Choroid plexus epithelial cell (primary cell): ENCODE measurements at places on chromosomes 7 and 10.

- no peak for DNase-seq
Observed at GRCh38 chr10:6045314-6045848, 16.8 kb downstream of the IL2RA start.

DNA sequence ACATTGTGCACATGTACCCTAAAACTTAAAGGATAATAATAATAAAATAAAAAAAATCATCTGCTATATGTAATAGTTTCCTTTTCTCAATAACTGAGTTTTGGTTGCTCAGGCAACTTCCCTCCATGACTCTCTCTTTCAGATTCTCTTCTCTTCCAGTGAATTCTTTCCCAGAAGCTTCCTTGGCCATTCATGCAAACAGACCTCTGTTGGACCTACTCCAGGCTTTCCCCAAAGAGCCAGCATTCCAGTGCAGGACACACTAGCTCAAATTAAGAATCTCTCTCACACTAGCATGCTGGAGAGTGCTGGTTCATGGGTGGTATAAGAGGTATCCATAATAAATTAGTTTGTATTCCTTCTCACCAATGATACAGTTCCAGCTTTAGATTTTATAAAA lies 31.0 kb upstream of the ZEB1 start:
- DNase-seq, result no peak

GRCh38 chr7:37287131-37287855 lies 161.4 kb downstream of the ELMO1 start:
- DNase-seq, result peak; percentile 1

DNA sequence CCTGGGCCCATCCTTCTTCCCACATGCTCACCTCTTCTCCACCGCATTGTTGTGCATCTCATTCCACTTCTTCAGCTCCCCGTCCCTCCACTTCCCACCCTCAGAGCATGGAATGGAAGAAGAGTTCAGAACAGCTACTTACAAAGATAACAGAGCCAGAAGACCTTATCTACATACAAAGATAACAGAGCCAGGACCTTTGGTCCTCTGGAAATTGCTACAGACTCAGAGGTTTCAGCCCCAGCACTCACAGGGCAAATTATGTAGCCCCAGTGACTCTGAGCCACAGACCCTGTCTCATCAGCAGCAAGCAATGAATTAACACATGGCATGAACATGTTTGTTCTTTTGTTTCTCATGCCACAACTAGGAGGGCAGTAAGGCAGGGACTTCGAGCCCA lies 28.7 kb upstream of the SLC29A3 start:
- DNase-seq, result no peak

DNA sequence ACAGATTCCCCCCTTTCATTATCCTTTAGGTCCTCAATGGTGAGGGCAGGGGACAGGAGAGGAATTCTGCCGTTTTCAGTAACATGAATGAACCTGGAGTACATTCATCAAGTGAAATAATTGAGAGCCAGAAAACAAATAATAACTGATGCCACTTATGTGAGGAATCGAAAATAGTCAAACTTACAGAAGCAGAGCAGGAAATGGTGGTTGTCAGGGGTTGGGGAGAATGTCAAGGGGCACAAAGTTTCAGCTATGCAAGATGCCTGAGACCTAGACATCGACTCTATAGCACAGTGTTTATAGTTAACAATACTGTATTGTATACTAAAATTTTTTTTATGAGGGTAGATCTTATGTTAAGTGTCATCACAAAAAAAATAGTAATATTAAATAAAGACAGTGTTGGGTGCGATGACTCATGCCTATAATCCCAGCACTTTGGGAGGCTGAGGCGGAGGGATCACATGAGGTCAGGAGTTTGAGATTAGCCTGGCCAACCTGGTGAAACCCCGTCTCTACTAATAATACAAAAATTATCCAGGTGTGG lies 1219.8 kb downstream of the GATA3 start:
- DNase-seq, result no peak

DNA sequence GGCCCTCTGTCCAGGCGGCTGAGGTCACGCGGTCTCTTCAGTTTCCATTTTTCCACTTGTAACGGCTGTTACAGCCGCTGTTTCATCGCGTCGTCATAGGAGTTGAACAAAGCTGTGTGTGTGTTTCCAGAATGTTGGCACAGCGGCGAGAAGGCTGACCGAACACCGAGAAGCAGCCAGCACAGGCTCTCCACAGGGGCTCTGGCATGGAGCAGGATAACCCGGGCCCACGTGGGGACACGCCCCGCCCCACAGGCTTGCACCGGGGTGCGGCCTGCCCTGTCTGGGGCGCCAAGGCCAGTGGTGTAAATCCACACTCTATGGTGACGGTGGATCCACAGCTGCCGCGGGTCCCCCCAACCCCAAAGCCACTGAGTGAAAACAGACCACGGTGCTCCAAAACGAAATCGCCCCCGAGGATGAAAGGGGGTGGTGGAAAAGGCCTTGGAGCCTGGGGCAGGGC lies 448.2 kb downstream of the DNAJB6 start:
- DNase-seq, result no peak

GRCh38 chr10:132536241-132536876 lies 1.2 kb upstream of the INPP5A start:
- DNase-seq, result no peak

DNA sequence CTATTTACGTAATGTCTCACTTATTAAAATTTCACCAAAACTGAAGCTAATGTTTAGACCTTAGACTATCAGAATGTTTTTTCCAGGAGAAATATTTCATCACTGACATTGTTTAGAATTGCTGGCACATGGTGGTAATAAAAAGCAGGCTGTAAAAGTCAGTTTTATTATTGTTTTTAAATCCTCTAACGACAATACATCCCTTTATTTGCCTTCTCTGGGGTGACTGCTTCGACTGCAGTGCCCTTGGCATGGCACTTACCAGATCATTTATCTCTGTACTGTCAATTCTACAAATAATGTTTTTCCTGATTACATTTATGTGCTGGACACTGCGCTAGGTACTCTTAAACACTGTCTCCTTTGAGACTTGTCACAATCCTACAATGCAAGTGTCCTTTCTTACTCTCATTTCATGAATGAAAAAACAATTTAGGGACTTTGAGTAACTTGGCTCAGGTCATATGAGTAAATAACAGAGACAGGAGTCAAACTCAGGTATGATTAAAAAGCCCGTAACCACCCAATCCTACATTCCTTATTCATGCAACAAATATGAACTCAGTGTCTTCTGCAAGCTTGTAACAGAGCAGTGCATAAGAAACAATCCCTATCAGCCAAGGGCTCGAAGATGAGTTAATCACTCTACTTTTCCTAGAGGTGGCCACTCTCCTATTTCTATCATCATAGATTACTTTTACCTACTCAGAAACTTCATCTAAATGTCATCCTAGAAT lies 5.6 kb upstream of the ING3 start:
- DNase-seq, result no peak

- DNase-seq, result peak; percentile 98
Observed at GRCh38 chr10:77350711-77351119, 286.9 kb downstream of the KCNMA1 start.

- DNase-seq, result no peak
Observed at GRCh38 chr7:7156663-7157062, 25.7 kb upstream of the C1GALT1 start.

DNA sequence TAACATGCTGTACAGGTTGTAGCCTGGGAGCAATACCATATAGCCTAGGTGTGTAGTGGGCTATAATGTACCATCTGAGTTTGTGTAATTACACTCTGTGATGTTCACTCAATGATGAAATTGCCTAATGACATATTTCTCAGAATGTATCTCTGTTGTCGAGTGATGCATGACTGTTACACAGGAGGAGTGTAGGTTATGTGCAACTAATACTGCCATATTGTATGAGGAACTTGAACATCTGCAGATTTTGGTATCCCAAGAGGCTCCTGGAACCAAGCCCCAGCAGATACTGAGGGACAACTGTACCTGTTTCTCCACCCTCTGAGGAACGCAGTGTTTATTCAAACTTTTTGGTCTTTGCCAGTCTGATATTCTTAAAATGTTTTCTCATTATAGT lies 38.6 kb downstream of the NACAD start:
- no peak for DNase-seq

- DNase-seq, result no peak
Observed at GRCh38 chr10:51462076-51462779, 237.2 kb downstream of the CSTF2T start.

- DNase-seq, result no peak
Observed at GRCh38 chr10:79238158-79238520, 109.1 kb upstream of the PPIF start.

DNA sequence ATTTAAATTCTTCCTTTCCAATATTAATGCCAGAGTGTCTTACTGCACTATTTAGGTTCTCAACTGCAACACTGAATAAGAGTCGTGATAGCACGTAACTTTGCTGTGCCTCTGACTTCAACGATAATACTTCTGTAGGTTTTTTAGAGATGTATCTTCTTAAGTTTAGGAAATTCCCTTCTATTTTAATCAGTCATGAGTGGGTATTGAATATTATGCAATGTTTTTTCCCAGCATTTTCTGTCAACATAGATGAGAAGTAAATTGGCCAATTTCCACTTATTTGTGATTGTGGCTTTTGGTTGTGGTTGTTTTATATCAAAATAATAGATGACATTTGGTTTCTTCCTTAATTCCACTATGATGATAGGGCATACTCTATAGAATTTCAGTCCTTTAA lies 6.7 kb upstream of the STK17A start:
- DNase-seq, result no peak

- no peak for DNase-seq
Observed at GRCh38 chr7:150734254-150734653, 3.0 kb upstream of the GIMAP5 start.

DNA sequence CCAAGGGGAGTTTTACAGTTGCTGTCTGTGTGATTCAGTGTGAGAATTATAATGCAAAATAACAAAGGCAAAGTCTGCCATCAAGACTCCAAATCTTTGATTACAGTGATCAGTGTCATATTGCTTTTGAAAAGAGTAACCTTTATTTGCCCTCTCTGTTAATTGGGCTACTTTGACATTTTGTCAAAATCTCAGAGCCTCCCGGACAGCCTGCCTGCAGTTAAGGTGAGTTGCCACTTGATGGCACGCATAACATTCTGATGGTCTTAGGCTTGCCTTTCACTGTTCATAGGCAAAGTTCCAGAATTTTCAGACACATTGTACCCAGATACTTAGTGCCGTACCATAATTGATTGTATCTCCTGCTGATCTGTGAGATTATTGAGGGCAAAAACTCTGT lies 253.5 kb downstream of the ABCA13 start:
- peak; percentile 56 for DNase-seq

DNA sequence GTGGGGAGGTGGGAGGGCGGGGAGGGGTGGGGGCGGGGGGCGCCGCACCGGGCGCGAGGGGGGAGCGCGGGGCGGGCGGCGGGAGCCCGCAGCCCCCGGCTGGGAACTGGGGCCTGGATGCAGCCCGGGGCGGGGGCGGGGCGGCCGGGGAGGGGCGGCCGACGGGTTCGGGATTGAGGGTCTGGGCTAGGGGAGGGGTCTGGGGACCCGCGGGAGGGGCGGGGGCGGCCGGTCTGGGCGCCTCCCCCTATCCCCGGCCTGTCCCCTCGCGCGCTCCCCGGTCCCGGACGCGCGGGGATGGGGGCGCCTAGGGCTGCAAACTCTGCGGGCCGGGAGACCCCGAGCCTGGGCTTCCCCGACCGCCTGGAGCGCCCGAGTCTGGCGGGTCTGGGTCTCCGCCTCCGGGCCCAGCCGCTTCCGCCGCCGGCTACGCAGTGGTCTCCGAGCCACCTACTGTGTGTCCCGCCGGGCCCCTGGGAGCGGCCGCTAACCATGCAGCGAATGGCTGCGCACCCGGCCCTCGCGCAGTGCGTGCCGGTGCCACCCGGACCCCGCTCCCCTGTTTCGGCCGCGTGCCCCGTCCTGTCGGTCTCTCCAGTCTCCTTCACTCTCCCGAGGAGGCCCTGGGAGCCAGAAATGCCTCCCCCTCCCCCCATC lies 375 bp upstream of the FGF8 start:
- no peak for DNase-seq

DNA sequence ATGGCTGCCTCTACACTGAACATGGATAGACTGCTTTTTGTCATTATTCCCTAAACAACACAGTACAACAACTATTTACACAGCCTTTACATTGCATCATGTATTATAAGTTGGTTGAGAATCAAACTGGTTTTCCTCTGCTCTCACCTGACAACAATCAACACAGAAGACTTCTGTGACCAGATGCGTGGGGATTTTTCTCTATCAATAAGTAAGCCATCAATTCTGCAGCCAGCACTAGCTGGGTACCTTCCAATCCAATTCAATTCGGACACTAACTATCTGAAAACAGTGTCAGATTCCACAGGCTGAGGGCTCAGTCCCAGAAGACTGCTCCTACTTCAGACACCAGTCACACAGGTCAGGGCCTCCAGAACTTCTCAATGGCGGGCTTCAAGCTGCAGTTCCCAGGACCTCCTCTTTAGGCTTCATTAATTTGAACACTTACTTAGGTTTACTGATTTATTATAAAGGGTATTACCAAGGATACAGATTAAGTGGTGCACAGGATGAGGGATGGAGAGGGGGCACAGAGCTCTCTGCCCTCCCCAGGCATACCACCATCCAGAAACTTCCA lies 36.4 kb upstream of the ASL start:
- DNase-seq, result no peak

DNA sequence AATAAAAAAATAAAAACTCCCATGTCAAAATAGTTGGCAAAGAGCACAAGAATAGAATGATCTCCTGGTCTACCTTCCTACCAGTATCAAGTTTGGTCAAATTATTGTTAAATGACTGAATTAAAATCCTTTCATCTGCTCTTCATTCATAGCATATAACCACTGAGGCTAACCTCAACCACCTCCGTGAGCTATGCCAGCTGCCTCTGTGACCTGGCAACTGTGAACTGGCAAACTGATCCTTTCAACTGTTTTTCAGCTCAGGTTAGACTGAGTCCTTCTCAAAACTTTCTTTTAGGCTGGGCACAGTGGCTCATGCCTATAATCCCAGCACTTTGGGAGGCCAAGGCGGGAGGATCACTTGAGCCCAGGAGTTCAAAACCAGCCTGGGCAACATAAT lies 36.1 kb downstream of the NUDCD3 start:
- DNase-seq, result no peak

GRCh38 chr10:36030516-36030915 lies 388.4 kb upstream of the FZD8 start:
- DNase-seq, result no peak

DNA sequence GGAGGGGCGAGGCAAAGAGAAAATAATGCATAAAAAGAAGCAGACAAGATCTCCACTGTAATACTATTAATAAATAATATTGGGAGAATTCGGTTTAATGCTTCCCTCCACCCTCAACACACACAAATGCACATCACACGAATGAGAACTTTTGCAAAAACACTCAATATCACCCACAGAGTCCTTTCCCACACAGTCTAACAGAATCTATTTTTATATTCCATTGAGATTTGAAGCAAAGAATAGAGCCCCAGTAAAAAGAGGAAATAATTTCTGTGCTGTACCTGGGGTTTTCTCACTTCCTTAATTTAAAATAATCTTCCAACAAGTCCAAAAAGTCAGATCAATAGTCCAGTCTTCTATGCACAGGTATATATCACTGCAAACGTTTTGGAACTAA lies 17.0 kb downstream of the PIK3AP1 start:
- no peak for DNase-seq
